Mammary epithelial cell (primary cell): ENCODE measurements at places on chromosomes 3 and 15.

DNA sequence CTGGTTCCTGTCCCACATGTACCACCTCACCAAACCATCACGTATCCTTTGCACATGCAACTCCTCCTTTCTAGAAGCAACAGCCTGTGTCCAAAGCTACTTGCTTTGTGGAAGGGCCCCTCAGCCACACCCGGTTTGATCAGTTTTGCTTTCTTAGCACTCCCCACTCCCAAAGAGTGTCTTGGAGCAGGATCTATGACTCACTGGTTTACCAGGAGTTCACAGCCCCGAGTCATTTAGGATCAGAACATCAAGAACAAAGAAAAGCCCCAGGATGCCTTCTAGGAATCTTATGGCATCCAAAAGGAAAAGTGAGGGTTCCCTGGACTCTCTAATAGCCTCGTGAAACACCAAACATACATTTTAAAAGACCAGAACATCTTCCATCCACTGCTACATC is 50.7 kb upstream of the IGF1R start:
- DNase-seq, result peak; percentile 16

GRCh38 chr15:70319466-70319865 is 221.7 kb upstream of the TLE3 start:
- DNase-seq, result no peak

DNA sequence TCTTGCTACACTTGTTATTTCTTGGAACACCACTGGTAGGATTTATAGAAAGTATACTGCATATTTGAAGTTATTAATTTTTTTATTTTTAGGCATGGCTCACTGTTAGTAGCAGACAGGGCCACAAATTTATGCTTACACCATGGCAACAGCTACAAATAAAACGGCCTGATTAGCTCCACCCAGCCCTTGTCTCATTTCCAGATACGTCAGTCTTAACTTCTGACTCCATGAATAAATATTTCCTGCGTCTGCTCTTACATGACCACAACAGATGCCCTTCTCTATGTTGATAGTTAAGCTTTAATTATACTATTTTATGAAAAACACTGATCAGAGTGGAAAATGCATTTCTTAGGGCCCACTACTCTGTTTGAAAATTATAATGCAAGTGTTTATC is 62.3 kb upstream of the CPOX start:
- DNase-seq, result peak; percentile 20

- no peak for DNase-seq
These were observed 27.5 kb downstream of the MELTF start for GRCh38 chr3:197001972-197002700.

- DNase-seq, result no peak
These were observed 14.9 kb upstream of the GP9 start for GRCh38 chr3:129045675-129046036.

DNA sequence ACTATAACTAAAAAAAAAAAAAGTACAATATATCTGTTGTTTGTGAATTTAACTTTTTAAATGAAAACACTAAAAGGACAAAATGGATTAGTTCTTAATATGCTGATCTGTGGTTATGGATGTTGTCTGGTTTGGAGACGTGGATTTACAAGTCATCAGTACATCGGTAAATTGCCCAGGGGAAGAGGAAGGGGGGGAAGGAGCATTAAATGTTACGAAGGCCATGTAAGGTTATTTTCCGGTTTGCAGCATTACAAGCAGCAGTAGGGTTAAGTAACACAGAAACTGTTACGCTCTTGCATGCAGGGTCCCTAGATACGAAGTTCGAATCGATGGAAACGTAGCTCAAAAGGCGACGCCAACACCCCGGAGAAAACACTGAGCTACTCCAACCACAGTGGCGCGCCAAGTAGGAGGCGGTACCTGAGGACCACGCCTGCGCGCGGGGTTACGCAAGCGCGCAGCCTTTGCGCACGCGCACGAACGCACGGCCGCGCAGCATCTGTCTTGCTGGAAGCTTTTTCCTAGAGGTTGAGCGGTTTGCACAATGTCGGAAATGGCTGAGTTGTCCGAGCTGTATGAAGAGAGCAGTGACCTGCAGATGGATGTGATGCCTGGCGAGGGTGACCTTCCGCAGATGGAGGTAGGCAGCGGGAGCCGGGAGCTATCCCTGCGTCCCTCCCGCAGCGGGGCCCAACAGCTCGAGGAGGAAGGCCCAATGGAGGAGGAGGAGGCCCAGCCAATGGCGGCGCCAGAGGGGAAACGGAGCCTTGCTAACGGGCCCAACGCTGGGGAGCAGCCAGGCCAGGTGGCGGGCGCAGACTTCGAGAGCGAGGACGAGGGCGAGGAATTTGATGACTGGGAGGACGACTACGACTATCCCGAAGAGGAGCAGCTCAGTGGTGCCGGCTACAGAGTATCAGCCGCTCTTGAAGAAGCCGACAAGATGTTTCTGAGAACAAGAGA is at the start of gene EID1:
Gene EID1, plus strand, starts transcription at position 505 of the 966 bp plus-strand sequence. Its CDS starts 43 bp downstream, at position 548.
- peak; percentile 95 for DNase-seq

- no peak for DNase-seq
These were observed 116.1 kb downstream of the FAM43A start for GRCh38 chr3:194801461-194802432.

DNA sequence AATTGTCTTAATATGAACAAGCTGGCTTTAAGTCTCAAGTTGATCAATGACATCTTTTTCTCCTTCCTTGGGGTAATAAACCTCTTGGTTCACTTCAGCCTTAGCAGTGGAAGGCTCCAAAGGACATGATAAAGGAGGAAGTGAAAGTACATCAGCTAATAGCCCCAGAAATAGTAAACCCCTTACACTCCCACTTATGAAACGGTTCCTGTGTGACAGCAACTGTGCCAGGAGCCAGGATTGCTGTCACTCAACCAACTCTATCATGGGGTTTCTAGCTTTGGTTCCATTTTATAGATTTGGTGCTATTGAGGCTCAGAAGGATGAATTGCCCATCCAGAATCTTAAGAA is 216.7 kb downstream of the ABHD5 start:
- no peak for DNase-seq

- DNase-seq, result peak; percentile 80
These were observed 135.5 kb downstream of the STT3B start for GRCh38 chr3:31668242-31668641.

DNA sequence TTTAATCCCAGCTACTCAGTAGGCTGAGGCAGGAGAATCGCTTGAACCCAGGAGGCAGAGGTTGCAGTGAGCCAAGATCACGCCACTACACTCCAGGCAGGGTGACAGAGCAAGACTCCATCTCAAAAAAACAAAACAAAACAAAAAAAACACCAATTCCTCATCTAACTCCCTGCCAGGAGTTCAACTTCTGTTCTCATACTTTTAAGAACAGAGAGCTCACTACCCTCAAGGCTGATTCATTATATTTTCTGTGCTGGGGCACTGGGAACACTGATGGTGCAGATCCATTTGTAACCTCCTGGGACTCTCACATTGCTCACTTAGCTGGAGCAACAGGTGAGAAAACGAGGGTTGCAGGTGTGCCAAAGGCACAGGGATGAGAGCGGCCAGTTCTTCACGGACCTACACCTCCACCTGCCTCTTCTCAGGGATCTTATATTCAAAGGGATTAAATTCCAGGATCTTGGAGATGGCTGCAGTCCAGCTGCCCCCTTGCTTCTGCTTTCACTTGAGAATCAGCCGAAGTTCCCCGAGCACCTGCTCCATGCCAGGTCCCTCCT is 12.3 kb upstream of the CSK start:
- DNase-seq, result no peak

DNA sequence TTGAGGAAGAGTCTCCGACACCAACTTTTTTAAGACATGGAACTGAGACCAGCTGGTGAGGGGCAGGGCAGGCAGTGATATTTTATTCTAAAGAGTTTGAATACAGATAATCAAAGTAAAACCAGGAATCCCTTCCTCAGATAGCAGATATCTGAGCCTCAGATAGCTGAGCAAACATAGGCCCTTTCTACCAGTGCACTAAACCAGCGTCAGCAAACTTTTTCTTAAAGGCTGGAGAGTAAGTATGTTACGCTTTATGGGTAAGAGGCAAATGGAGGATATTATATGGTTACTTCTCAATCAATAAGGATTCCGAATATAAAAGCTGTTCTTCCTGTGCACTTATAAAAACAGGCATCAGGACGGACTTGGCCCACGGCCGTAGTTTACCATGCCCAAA is 73.9 kb downstream of the WNT5A start:
- DNase-seq, result no peak

GRCh38 chr3:171261487-171261886 is 198.7 kb downstream of the TNIK start:
- DNase-seq, result peak; percentile 61

GRCh38 chr3:31559872-31560534 is 27.3 kb downstream of the STT3B start:
- no peak for DNase-seq

DNA sequence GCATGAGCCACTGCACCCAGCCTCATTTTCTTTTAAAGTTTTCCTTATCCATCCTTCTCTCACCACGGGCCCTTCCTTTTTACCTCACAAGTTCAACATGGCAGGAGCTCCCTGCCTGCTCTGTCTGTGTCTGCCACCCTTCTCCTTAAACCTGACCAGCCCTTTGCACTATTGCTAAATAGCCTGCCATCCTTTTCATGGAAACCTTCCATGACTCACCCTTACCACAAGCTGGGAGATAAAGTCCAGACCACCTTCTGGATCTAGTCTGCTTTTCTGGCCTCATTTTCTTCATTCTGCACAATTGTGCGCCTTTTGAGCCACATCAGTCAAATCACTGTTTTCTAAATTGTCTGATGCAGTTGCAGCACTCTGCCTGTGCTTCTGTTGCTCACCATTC is 8.9 kb downstream of the PARP14 start:
- no peak for DNase-seq
